Psoas muscle (tissue), 8 donors: ENCODE measurements at places on chromosomes 11 and 22. TPM values are rescaled to one million over a fixed set of nuclear protein-coding genes. Genes with fewer than 3 reads are reported as not detected.

Gene USP2
- 76.4 TPM for polyA plus RNA-seq

Gene IGLL1
- polyA plus RNA-seq: not detected

Gene CPT1B
- polyA plus RNA-seq: 57.4 TPM

Gene BTG4
- not detected for polyA plus RNA-seq

Gene RFPL2
- polyA plus RNA-seq: not detected

GRCh38 chr11:59403546-59403945 lies 22.7 kb downstream of the OR5A2 start:
- no peak for DNase-seq

GRCh38 chr11:6249770-6250555 lies 9.7 kb upstream of the CCKBR start:
- peak; percentile 61 for DNase-seq

- no peak for DNase-seq
Measured at GRCh38 chr11:12792590-12792989, 118.4 kb downstream of the TEAD1 start.

- DNase-seq: no peak
Measured at GRCh38 chr11:8531312-8531711, 62.7 kb downstream of the STK33 start.

DNA sequence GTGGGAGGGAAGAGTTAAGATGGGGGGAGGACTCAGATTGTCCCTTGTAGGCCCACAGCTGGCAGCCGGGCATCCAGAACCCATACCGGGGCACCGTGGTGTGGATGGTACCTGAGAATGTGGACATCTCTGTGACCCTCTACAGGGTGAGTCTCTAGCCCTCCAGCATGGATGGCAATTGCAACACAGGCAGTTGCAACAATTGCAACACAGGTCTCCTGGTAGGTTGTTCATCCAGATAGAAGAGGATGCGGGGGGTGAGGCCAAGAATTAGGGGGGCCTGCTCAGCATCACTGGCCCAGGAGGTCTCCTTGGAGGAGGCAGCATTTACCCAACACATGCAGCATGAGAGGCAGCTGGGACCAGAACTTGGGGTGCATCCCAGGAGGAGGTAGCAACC lies 3.4 kb downstream of the EHBP1L1 start:
- no peak for DNase-seq

DNA sequence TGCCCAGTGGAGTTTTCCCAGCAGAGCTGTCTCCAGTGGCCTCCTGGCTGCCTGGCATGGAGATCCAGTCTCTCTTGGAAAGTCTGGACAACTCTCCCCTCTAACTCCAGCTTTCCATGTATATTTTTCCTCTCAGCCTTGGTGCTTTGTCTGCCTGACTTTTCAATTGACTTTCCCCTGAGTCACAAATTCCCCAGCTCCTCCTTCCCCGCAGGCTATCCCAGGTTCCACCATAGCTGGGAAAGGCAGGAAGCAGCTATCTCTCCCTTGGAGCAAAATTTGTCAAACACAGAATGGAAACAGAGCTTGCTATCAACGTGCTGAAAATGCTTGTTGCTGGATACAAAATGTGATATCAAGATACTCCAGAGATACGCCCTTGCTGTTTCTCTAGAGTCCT lies 384.8 kb downstream of the TMEM135 start:
- no peak for DNase-seq

DNA sequence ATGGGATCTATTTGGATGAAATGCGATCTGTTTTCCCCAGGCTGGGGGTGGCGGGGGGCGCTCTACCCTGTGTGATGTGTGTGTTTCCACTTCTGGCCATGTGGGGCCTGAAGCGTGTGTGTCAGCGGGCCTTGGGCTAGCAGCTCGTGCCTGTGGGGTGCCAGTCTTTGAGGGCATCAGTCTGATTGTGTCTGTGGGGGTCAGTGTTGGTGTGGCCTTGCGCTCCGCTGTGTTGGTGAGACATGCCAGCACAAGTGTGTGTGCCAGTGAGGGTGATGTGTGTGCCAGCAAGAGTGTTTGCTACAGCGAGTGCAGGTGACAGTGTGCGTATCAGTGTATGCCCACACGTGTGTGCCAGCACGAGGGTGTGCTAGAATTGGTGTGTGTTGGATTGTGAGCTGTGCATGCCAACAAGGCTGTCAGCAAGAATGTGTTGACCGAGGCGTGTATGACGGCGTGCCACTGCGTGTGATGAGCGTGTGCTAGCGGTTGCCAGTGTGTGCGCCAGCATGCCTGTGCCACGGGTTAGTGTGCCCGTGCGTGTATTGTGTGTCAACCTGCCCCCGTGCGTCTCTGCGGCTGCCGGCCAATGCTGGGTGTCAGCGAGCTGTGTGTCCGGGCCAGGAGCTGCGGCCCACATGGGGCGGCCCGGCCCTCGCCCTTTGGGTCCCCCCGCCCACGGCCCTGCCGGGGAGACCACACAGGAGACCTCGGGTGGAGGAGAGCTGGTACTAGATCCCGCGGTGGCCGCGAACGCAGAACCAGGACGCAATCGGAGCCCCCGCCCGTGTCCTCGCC lies 519 bp downstream of the ARRB1 start:
- peak; percentile 59 for DNase-seq

DNA sequence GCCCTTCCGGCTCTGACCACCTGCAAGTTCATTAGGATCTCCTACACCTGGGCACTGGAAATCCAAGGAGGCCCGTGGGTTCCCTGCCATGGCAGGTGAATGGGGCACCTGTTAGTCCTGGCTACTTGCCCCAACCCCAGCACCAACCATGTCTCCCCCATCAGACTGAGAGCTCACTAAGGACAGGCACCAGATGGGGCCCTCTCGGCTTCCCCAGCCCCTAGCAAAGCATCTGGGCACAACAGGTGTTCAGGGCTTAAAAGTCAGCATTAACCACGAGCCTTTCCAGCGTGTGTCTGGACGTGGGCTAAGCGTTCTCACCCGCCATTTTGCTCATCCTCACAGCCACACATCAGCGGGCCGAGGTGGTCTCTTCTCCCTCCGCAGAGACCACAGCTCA lies 2.2 kb downstream of the SULT4A1 start:
- DNase-seq: no peak

- DNase-seq: peak; percentile 54
Measured at GRCh38 chr11:65776196-65776595, 4.6 kb downstream of the AP5B1 start.

DNA sequence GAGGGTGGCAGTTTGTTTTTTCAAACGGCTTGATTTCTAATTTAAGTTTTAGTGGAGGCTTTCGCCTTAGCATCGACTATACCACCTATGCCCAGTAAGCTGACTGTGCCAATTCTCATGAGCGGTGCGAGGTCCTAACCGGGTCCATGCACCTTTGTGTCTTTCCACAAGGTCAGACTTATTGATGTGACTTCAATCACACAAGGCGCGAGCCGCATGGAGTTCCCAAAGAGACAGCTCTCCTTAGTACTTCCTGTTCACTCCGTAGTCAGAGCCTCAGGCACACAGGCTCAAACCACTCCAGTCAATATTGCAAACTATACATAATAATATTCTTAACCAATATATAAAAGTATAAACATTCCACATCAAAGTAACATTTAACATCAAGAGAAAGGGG lies 18.2 kb downstream of the ST14 start:
- no peak for DNase-seq

DNA sequence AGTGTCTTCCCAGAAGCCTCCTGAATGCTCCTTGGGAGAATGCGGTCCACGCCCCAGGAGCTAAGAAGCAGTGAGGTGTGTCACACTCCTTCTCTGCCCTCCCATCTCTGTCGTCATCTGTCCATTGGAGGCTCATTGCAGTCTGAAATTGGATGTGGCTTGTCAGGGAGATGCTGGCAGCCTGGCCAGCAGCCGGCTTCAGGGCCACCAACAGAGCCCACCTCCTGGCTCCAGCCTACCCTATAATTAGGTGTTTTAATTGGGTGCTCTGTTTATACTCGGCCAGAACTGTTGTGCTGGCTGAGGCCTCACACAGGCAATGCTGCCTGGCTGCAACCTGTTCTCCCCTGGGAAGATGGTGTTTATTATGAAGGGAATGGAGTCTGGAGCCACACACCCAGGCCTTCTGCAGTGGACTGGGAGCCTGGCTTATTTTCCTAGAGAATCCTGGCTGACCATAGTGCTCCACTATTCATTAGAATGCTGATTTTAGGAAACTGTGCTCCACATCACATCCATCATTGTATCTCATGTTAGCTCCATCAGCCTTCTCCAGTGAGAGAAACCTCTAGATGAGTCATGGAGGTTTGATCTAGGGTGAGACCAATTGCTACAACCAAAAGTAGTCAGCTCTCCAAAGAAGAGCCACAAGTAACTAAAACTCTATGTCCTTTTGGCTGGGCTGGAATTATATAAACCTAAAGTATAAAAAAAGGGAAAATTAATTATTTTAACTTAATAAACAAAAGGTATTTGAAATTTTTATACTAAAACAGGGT lies 86.8 kb upstream of the CRTAM start:
- no peak for DNase-seq
